Lower leg skin (tissue), 4 donors: ENCODE measurements at places on chromosomes 6 and 20.

GRCh38 chr20:23277316-23277715, 73.3 kb upstream of the NXT1 start:
- DNase-seq = no peak

DNA sequence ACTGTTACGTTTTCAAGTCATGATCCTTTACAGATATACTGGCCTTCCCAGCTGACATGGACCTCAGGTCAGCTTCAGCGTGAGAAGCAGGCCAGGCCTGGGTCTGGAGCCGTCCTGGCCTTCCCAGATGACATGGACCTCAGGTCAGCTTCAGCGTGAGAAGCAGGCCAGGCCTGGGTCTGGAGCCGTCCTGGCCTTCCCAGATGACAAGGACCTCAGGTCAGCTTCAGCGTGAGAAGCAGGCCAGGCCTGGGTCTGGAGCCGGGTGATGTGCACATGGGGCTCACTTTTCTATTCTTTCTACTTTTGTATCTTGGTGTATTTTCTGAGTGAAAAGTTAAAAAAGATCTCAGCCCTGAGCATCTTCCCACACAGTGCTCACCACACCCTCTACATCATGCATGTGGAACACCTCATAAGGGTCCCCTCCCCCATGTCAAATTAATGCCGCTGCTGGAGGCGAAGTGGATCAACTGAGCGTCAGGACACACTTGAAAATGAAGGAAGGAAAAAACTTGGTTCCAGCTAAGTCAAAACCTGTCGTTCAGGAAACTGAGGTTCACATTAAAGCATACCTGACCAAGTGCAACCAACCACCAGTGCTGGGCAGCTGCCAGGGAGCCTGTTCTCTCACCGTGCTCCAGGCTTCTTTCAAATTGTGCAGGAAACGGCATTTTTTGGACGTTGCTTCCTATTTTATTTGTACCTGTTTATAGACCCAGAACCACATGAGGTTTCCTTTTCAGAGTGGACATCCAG, 32.2 kb downstream of the KIF25 start:
- peak; percentile 77 for DNase-seq

- DNase-seq = peak; percentile 75
These were observed 31.3 kb upstream of the AFDN start for GRCh38 chr6:167795321-167795811.

DNA sequence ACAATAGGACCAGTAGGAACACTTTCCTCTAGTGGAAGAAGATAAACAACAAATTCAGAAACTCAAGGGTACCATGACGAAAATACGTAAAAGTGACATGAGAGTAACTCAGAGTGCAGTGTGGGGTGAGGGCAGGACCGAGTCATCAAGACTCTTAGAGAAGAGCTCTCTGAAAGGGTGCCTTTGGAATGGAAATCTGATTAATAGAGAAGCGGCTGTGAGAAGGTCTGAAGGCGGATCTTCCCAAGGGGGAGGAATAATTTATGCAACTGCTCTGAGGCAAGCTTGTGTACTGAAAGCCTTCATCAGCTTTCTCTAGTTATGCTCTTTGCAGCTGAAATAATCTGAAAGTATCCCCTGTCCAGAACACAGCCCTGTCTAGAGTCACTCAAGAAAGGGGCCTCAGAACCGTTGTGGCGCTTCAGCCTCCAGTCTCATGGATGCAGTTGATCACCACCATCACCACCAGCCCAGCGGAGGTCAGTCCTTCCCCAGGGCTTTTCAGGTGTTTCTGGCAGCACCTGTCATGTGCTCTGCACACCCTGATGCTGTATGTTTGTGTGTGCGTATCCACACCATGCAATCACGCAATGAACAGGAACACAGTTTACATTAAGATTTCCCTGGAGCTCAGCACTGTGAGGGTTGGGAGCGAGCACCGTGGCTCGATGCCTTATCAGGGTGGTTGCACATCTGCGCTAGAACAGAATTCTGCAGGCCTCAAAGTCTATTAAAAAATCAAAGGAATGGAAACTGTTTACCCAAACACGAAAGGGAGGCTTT, 396.5 kb downstream of the SMOC2 start:
- no peak for DNase-seq

GRCh38 chr6:166267526-166267925, 40.7 kb downstream of the PRR18 start:
- no peak for DNase-seq

DNA sequence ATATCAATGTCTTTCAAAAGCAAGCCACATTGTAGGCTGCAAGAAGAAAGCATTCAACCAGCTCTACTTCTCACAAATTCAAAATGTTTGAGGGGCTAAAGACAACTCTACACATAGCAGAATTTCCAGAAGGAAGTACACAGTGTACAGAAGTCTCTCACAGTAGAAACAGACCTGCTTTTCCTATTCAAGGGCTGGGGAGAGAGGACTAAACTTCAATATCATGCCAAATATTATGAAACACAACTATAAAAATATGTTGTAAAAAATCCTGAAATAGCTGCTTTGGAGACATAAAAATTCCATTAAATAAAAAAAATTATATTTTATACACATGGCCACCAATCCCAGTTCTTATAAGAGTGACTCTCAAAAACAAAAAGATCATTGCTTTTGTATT, 70.8 kb upstream of the IPCEF1 start:
- DNase-seq = no peak

DNA sequence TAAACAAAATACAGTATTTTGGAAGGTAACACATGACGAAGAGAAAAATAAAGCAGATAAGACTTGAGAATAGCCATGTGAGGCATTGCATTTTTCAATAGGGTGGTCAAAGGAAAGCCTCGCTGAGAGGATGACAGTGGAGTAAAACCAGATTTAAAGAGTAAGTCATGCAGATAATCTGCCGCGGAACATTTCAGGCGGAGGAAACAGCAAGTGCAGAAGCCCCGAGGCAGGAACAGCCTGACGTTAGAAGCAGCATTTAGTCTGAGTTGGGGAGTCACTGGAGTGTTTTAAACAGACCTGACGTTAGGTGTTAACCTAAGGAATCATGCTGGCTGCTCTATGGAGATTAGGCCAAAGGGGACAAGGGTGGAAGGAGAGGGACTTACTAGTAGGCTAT, 65.0 kb upstream of the VSTM2L start:
- no peak for DNase-seq

- no peak for DNase-seq
These were observed 205.6 kb upstream of the GGTLC1 start for GRCh38 chr20:24194143-24194542.

GRCh38 chr6:131029626-131030297, 33.3 kb downstream of the EPB41L2 start:
- no peak for DNase-seq

DNA sequence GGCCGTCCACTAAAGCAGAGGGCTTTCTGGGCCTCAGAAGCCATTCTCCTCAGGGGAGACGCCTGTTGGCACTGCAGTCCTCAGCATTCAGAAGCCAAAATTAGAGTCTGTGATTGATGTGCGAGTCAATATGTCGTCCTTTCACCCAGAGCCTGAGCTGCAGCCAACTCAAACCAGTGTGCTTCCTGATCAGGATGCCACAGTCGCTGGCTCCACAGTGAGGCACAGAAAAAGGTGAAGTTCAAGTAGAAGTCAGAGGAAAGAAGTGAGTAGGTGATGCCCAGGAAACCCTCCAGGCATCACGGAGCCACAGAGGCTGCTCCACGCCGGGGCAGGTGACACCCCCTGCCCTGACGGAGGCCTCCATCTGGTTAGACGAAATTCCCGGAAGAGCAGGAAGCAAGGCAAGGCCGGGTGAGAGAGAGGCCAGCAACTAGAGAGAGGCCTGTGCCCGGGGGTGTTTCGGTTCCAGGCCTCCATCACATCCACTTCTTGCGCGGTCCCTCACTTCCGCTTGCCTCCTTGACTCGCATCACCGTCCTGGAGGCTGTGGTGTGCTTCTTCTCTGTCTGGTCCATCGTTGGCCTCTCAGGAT, 177.7 kb upstream of the SNX9 start:
- no peak for DNase-seq

DNA sequence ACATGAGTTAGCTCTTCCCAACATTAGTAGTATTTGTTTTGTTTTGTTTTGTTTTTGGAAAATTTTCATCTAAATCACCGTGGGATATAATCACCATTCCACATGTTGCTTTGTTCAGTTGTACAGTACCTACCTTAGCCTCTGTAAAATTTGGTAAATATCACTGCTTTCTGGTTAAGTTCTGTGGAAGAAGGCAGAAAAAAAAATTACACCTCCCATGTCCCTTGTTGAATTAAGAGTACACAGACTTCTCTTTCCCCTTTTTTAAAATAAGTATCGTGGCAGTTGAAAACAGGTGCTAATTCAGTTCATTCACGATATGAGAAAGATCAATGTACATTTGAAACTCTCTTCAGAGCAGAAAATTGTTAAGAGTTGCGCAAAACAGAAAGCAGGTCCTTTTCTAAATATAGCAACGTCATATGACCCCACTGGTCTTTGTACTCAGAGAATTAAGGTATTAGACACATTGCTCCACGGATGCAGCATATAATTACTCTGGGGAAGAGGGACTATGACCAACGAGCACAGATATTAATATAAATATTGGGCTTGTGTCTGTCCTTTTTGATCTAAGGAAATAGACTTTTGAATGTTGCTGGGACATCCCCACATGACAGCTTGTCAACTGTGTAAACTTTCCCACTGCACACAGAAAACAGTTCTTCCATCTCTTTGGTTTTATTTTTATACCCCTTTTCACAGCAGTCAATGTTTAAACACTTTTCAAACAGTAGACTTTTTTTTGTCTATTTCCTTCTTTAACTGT, 58.6 kb upstream of the ZNF217 start:
- no peak for DNase-seq

GRCh38 chr20:44574372-44574771, 8.0 kb upstream of the PKIG start:
- DNase-seq = no peak

GRCh38 chr20:48158014-48158413, 372.7 kb upstream of the SULF2 start:
- DNase-seq = no peak

DNA sequence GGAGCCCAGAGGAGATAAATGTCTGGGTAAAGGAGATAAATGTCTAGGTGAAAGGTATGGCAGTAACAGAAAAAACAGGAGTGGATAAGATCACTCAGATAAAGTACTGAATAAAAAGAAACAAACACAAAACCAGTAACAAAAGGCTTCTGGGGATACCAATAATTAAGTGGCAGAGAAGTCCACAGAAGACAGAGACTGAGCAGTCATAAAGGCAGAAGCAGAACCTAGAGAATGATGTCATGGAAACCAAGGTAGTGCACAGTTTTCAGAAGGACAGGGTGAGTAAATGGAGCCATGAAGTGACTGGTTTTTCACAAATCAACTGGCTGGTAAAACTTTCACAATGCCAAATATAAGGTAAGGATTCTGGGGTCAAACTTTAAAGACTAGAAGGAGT, 80.9 kb upstream of the PLN start:
- DNase-seq = no peak
